ENCODE measurements at places on chromosomes 7 and 10. TPM values are rescaled to one million over a fixed set of nuclear protein-coding genes. Genes with fewer than 3 reads are reported as not detected.

The CUBN gene
- 1.7 TPM for total RNA-seq

DNA sequence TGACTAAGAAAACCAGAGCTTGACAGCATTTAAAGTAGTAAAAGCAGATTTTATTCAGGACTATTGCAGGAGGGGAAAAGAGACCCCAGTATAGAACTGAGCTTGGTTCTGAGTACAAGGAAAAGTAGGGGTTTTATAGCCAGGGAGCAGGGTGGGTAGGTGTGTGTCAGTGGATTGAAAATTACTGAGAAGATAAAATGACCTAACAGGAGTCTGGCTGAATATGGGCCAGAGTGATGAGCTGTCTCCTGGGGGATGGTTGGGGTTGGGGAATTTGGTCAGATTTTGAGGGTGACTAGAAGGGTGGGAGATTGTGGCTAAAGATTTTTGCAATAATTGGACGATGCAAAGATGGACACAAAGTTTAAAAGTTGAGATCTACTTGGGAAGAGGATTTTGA, 114.0 kb downstream of the ST7 start:
- DNase-seq, result no peak
- H3K27me3 ChIP-seq, result no peaks in the 10 kb centered on the region
- peaks cover 3% of the 10 kb centered on the region for H3K4me1 ChIP-seq
- no peak overlapping the region for H3K27ac ChIP-seq

GRCh38 chr7:78620920-78621319, 822.3 kb downstream of the PHTF2 start:
- no peak overlapping the region for H3K27ac ChIP-seq
- no peak for DNase-seq
- no peaks in the 10 kb centered on the region for H3K27me3 ChIP-seq

DNA sequence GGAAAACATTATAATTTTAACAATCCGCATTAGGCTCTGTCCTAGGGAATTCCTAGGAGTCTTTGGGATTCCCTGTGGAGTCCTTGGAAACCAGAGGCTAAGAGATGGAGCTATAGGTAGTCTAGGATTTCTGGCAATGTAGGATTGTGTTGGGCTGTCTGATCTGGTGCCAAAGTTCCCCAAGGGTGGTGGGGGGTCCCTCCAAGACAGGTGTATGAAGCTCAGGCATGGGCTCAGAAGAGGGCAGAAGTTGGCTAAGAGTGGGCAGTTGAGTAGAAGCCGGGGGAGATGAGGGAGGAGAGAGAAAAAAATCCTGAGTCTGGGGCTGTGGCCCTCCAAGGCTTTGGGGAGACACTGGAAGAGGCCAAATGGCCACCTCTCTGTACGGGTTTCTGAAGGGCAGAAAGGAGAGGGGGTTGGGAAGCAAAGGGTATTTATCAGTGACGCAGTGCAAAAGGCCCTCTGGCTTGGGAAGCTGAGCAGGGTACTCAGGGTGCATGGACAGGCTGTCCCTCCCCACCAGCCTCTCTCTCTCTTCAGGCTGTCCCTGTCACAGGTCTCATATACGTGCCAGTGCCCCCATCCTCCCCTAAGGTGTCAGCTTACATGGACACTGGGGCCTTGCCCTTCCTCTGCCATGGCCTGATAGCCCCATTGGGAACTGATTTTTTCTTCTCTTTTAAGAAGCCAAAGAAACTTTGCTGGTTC, 929 bp downstream of the HOXA6 start:
- H3K27ac ChIP-seq, result no peak overlapping the region
- no peaks in the 10 kb centered on the region for H3K36me3 ChIP-seq
- no peak overlapping the region for H3K4me3 ChIP-seq

The SPDYE18 gene
- total RNA-seq, result 0.40 TPM

The FAM221A gene
- total RNA-seq, result 6.2 TPM

DNA sequence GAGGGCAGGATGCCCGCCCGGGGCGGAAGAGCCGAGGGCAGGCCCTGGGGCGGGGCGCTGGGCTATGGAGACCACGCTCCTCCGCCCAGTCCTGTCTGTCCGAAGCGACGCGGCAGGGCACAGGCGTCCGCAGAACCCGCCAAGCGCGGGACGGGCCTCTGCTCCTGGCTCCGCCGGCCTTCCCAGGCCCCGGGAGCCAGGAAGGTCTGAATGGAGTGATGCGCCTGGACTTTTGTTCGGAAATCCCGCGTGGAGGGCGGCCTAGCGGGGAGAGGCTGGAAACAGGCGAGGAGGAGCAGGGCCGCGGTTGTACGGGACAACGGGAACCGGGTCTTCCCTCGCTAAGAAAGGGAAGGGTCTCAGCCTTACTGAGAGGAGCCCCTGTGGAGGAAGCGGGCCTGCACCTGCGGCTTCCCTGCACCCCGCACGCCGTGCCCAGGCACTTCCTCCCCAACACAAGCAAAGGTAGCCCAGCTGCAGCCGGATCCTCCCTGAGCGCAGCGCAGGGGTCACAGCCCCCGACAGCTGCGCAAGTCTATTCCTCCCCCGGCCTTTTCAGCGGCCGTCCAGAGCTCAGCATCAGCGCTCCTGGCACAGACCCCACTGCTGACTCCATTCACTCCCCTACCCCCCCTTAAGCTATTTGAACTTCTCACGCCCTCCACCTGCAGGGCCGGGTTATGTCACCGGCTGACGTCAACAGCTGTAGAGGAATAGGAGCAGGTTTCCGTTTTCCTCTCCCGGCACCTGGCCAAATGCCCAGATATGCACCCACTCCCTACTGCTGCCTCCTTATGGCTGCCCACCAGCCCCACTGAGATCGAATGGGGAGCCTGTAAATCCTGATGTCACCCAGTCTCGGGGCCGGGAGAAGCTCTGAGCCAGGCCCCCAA, 143.2 kb upstream of the RET start:
- H3K27me3 ChIP-seq, result peaks cover 90% of the 10 kb centered on the region
- peak; percentile 89 for DNase-seq
- peak overlapping the region; percentile 27 for H3K4me3 ChIP-seq
- no peaks in the 10 kb centered on the region for H3K36me3 ChIP-seq

The UNC5B gene
- 2.1 TPM for total RNA-seq

GRCh38 chr7:110311556-110311955, 779.4 kb upstream of the LRRN3 start:
- H3K27ac ChIP-seq, result no peak overlapping the region
- H3K27me3 ChIP-seq, result no peaks in the 10 kb centered on the region
- no peak for DNase-seq
- no peaks in the 10 kb centered on the region for H3K36me3 ChIP-seq

DNA sequence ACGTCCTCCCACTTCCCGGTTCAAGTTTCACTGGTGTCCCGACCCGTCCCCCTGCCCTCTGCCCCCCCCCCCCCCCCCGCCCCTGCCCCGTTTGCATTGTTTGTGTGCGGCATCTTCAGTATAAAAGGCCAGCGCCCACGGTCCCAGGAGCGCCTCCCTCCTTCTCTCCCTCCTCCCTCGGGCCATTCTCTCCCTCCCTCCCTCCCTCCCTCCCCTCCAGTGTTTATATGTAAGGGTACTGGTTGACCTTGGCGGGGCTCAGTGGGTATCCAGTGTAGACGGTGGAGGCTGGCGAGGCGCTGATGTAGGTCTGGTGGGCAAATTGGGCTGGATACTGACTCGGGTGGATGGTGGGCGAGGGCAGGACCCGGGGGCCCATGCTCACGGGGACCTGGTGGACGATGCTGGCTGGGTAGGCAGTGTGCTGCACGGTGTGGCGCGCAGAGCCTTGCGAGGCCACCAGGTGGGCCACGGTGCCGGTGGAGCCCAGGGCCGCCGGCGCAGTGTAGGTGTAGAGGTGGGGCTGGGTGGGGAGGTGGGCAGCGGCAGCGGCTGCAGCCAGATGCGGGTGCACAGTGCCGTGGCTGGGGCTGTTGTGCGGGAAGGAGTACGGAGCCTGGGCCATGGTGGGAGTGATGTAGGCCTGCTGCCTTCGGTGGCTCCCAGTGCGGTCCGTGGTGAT, 49.4 kb downstream of the CLEC2L start:
- no peaks in the 10 kb centered on the region for H3K27me3 ChIP-seq
- peaks cover 10% of the 10 kb centered on the region for H3K4me1 ChIP-seq
- H3K4me3 ChIP-seq, result no peak overlapping the region
- no peak overlapping the region for H3K27ac ChIP-seq

GRCh38 chr10:26381986-26382385, 56.2 kb upstream of the APBB1IP start:
- H3K36me3 ChIP-seq, result no peaks in the 10 kb centered on the region
- no peak overlapping the region for H3K27ac ChIP-seq
- DNase-seq, result no peak

DNA sequence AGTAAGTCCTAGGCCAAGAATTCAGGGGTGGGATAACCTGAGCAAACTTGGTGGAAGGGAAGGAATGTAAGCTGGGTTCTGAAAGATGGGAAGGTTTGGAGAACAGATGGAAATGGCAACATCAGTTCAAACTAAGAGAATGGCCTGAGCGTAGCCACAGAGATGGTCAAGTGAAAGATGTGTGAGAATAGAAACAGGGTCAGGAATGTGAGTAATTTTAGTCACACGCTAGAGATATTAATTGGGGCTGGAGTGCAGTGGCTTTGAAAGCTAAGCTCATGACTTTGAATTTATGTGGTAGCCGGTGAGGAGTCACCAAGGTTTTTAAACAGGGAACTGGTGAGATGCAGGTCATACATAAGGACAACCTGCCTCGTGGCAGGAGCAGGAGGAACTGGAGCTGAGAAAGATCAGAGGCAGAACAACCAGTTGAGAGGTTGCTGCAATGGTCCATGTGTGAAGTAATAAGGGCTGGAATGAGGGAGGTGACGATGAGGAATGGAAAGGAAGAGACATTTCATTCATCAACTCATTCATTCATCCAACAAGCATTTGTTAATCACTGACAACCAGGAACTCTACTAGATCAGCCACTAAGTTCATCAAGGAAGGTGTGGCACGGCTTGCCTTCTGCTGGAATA, 12.9 kb upstream of the SORBS1 start:
- DNase-seq, result no peak
- H3K36me3 ChIP-seq, result no peaks in the 10 kb centered on the region
- H3K27ac ChIP-seq, result no peak overlapping the region
- peaks cover 4% of the 10 kb centered on the region for H3K4me1 ChIP-seq
- H3K27me3 ChIP-seq, result no peaks in the 10 kb centered on the region

GRCh38 chr10:124354411-124355382, 64.0 kb downstream of the OAT start:
- peak overlapping the region; percentile 43 for H3K4me3 ChIP-seq
- H3K36me3 ChIP-seq, result no peaks in the 10 kb centered on the region
- H3K27ac ChIP-seq, result no peak overlapping the region
- DNase-seq, result no peak
- no peaks in the 10 kb centered on the region for H3K27me3 ChIP-seq

All from esophagus muscularis mucosa (tissue), 4 donors.